Purkinje cell (primary cell): ENCODE measurements at places on chromosomes 2 and 18. TPM values are rescaled to one million over a fixed set of nuclear protein-coding genes. Genes with fewer than 3 reads are reported as not detected.

The PLB1 gene
- not detected in 2 replicates for polyA plus RNA-seq

The BOLL gene
- 0.46 and 1.8 TPM in 2 replicates for polyA plus RNA-seq

The SALL3 gene
- 0.31 TPM in 1 of 2 replicates, not detected in the other for polyA plus RNA-seq

The ALPP gene
- not detected in 2 replicates for polyA plus RNA-seq

The TGFA gene
- polyA plus RNA-seq = 0.55 and 3.7 TPM in 2 replicates

The CNGA3 gene
- not detected in 2 replicates for polyA plus RNA-seq

The FHOD3 gene
- 17.2 and 25.6 TPM in 2 replicates for polyA plus RNA-seq

The ACTG2 gene
- polyA plus RNA-seq = not detected in 2 replicates

The RTP5 gene
- not detected in 2 replicates for polyA plus RNA-seq

The LYG2 gene
- polyA plus RNA-seq = 0.39 and 11.1 TPM in 2 replicates

The CABYR gene
- polyA plus RNA-seq = 5.8 and 7.1 TPM in 2 replicates

The MAP3K19 gene
- polyA plus RNA-seq = 1.9 TPM in 1 of 2 replicates, not detected in the other

The LRRC30 gene
- polyA plus RNA-seq = not detected in 2 replicates

The SIX2 gene
- polyA plus RNA-seq = not detected in 2 replicates

The TAF1B gene
- polyA plus RNA-seq = 15.9 and 31.0 TPM in 2 replicates

The CHRNG gene
- polyA plus RNA-seq = not detected in 2 replicates

The IL36A gene
- polyA plus RNA-seq = not detected in 2 replicates

The ANKRD53 gene
- polyA plus RNA-seq = not detected in 2 replicates

The IFIH1 gene
- polyA plus RNA-seq = 0.83 and 3.1 TPM in 2 replicates
